ENCODE measurements at places on chromosomes 16 and 17. TPM values are rescaled to one million over a fixed set of nuclear protein-coding genes. Genes with fewer than 3 reads are reported as not detected.

The KCNAB3 gene
- polyA plus RNA-seq = 1.7 TPM

The GFER gene
- polyA plus RNA-seq = 55.8 TPM

The CCL2 gene
- not detected for polyA plus RNA-seq

The RNF112 gene
- not detected for polyA plus RNA-seq

The DPEP3 gene
- polyA plus RNA-seq = not detected

The PRAC2 gene
- polyA plus RNA-seq = not detected

The NHERF2 gene
- polyA plus RNA-seq = 0.10 TPM

The CCL4 gene
- 20.5 TPM for polyA plus RNA-seq

The PDE6G gene
- polyA plus RNA-seq = 5.0 TPM

The FOXN1 gene
- polyA plus RNA-seq = not detected

The HSF5 gene
- polyA plus RNA-seq = not detected

The ELMO3 gene
- 0.68 TPM for polyA plus RNA-seq

The ALOX12B gene
- polyA plus RNA-seq = not detected

The RNF222 gene
- polyA plus RNA-seq = not detected

The TRPV3 gene
- polyA plus RNA-seq = 2.1 TPM

The GP1BA gene
- 0.64 TPM for polyA plus RNA-seq

The TEKT3 gene
- not detected for polyA plus RNA-seq

The TERB1 gene
- not detected for polyA plus RNA-seq

The TMEM114 gene
- polyA plus RNA-seq = not detected

The WNT3 gene
- 0.05 TPM for polyA plus RNA-seq

The EFNB3 gene
- not detected for polyA plus RNA-seq

The SETD1A gene
- 7.4 TPM for polyA plus RNA-seq

The HAS3 gene
- polyA plus RNA-seq = not detected

The WFIKKN2 gene
- not detected for polyA plus RNA-seq

The TMEM92 gene
- polyA plus RNA-seq = 0.11 TPM

The CACNB1 gene
- 6.5 TPM for polyA plus RNA-seq

The C1QTNF8 gene
- not detected for polyA plus RNA-seq

The ASIC2 gene
- not detected for polyA plus RNA-seq

The ADGRG3 gene
- polyA plus RNA-seq = not detected

The CA4 gene
- not detected for polyA plus RNA-seq

The ACE gene
- not detected for polyA plus RNA-seq

The BRIP1 gene
- polyA plus RNA-seq = 12.2 TPM

The PIRT gene
- not detected for polyA plus RNA-seq

The CACNG3 gene
- 0.05 TPM for polyA plus RNA-seq

The TNFSF12 gene
- polyA plus RNA-seq = 1.2 TPM

The TLCD3B gene
- not detected for polyA plus RNA-seq

The TEKT5 gene
- polyA plus RNA-seq = 0.90 TPM

The ITGA2B gene
- polyA plus RNA-seq = 0.21 TPM

The SLC13A2 gene
- not detected for polyA plus RNA-seq

The ABCC3 gene
- 0.26 TPM for polyA plus RNA-seq

The CLDN6 gene
- 0.23 TPM for polyA plus RNA-seq

All from GM12878 (cell line).